Neural progenitor cell (in vitro differentiated cells): ENCODE measurements at places on chromosomes 7 and 10. TPM values are rescaled to one million over a fixed set of nuclear protein-coding genes. Genes with fewer than 3 reads are reported as not detected.

UBN2 gene
- total RNA-seq = 15.7 and 19.5 TPM in 2 replicates

ITIH5 gene
- 0.84 and 1.1 TPM in 2 replicates for total RNA-seq

- DNase-seq = no peak
Observed at GRCh38 chr10:14254368-14254767, 76.4 kb downstream of the FRMD4A start.

DNA sequence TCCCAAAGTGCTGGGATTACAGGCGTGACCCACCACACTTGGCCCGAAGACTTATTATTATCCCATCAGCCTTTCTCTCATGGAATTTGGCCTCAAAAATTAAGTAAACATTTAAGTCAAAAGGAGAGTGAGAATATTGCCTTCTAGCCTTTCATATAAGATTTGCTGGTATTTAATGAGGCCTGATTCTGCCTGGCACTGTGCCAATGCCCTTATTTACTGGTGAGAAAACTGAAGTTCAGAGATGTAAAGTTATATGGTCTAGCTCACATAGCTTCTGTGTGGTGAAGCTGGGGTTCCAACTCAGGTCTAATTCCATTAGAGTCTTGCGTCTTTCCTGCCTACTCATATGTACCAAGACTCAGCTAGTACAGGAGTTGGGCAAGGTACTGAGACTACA is 260.2 kb downstream of the SDHAF3 start:
- no peak for DNase-seq

- DNase-seq = no peak
Observed at GRCh38 chr7:46909601-46910051, 672.3 kb downstream of the TNS3 start.

NRP1 gene
- 1.9 and 2.0 TPM in 2 replicates for total RNA-seq

DNA sequence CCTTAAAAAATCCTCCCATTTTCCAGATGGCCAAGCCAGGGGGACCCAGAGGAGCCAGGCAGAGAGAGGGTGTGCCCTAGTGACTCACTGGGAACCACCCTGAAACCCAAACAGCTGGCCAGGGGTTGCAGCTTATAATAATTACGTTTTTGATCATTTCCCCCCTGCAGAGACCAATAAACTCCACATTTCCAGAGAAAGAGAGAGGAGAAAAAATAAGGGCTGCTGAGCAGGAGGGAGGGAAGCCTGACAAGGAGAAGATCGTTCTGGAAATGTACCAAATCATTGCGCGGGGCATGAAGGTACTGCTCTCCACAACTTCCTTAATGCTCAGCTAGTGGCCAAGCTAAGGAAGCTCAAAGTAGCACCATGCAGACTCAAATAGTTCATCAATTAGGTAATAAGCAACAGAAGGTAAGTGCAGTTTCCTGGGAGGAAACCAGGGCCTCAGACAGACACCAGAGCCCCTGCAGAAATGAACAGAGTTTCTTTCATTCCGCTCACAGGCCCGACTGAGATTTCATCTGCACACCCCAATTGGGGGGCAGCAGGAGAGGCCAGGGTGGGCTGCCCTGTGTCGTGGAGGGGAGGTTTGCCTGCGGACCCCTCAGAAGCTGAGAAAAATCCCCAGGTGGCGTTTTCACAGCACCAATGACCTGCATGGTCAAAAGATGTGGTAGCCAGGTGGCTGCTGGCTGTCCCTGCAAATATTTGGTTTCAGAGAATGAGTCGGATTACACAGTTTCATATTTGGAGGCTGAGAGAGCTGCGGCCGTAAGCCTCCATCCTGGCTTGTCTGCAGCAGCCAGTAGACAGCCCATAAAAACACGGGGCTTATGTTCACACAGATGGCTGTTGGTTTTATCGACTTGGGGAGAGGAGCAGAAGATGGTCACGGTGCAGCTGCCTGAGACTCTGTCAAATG is 153.2 kb upstream of the LYZL2 start:
- DNase-seq = no peak

DNA sequence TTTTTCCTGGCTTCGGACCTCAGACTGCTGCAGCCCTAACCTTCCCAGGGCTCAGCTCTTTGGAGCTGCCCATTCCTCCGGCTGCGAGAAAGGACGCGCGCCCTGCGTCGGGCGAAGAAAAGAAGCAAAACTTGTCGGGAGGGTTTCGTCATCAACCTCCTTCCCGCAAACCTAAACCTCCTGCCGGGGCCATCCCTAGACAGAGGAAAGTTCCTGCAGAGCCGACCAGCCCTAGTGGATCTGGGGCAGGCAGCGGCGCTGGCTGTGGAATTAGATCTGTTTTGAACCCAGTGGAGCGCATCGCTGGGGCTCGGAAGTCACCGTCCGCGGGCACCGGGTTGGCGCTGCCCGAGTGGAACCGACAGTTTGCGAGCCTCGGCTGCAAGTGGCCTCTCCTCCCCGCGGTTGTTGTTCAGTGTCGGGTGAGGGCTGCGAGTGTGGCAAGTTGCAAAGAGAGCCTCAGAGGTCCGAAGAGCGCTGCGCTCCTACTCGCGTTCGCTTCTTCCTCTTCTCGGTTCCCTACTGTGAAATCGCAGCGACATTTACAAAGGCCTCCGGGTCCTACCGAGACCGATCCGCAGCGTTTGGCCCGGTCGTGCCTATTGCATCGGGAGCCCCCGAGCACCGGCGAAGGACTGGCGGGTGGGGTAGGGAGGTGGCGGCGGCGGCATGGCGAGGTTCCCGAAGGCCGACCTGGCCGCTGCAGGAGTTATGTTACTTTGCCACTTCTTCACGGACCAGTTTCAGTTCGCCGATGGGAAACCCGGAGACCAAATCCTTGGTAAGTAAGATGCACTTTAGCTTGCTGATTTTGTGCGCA is at the start of gene PLXDC2:
PLXDC2 (plus strand) TSS at position 22 of the 820 bp plus-strand sequence.
- DNase-seq = peak; percentile 78

DNA sequence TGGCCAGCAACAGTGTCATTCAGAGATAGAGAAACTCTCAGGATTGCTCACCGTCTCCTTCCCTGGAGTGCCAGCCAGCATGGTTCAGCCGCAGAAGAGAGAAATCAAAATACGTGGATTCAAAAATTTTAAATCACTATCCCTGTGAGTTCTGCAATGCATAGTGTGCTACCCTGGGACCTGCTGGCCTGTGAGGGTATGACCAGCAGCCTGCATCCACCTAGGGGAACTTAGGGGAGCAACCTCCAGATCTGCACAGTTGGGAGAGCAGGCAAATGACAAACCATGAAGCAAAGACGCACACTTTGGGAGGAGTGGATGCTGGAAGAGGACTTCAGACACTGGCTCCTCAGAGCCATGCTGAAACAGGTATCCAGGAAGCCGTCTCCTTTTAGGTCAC is 639.3 kb downstream of the TNS3 start:
- DNase-seq = no peak

ZNHIT1 gene
- 39.1 and 52.9 TPM in 2 replicates for total RNA-seq

DNA sequence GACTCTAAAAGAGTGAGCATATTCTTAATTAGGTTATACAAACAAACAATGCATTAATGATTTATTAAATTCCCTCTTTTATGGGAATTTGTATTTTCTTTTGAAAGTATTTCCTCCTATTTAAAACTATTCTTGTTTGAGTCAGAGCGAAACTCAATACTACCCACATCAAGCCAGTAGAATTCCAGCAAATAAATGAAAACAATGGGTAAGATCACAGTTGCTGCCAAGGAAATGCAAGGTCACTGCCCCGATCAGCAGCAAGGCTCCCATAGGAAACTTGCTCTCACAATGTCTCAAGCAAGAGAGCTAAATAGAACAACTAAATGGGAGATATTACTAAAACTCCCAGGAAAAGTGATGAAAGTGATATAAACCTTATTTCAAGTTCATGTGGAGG is 206.3 kb downstream of the THSD7A start:
- no peak for DNase-seq

GRCh38 chr7:37973915-37974314 is 53.5 kb downstream of the EPDR1 start:
- DNase-seq = no peak

WEE2 gene
- 0.12 TPM in 1 of 2 replicates, not detected in the other for total RNA-seq

GRCh38 chr10:71511206-71511605 is 114.5 kb downstream of the CDH23 start:
- no peak for DNase-seq

DNA sequence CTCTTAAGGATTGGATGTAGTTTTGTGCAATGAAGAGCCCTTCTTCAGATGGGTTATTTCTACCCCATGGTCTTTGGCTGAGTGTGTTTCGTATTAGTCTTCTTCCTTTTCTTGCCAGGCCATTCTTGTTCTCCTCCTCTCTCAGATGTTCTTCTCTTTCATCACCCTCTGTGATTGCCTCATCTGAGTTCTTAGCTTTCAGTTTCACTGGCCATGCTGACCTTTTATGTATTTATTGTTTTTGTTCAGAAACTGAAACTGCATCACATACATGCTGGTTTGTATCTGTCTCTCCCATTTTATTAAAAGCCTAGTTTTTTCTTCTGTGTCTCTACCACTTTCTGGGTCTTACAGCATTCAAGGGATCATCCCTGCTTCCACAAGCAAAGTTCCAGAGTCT is 21.7 kb upstream of the PCGF5 start:
- no peak for DNase-seq
